Smooth muscle cell of trachea (primary cell): ENCODE measurements at places on chromosomes 11 and 22. TPM values are rescaled to one million over a fixed set of nuclear protein-coding genes. Genes with fewer than 3 reads are reported as not detected.

The CYTH4 gene
- total RNA-seq: 0.29 and 0.83 TPM in 2 replicates

The GPHA2 gene
- not detected in 2 replicates for total RNA-seq

The STIP1 gene
- total RNA-seq: 119 and 132 TPM in 2 replicates

The HORMAD2 gene
- total RNA-seq: 0.15 TPM in 1 of 2 replicates, not detected in the other

The CCDC88B gene
- 1.0 and 1.2 TPM in 2 replicates for total RNA-seq

The FXYD2 gene
- 0.33 and 0.44 TPM in 2 replicates for total RNA-seq

The TMPRSS13 gene
- not detected in 2 replicates for total RNA-seq

The SLC22A8 gene
- total RNA-seq: not detected in 2 replicates

The RAB38 gene
- total RNA-seq: 2.6 and 2.9 TPM in 2 replicates

The BIRC3 gene
- 0.44 and 2.0 TPM in 2 replicates for total RNA-seq

The TSPAN32 gene
- total RNA-seq: under 0.01 and 0.17 TPM in 2 replicates
